T47D (cell line): ENCODE measurements at places on chromosomes 6 and 20.

DNA sequence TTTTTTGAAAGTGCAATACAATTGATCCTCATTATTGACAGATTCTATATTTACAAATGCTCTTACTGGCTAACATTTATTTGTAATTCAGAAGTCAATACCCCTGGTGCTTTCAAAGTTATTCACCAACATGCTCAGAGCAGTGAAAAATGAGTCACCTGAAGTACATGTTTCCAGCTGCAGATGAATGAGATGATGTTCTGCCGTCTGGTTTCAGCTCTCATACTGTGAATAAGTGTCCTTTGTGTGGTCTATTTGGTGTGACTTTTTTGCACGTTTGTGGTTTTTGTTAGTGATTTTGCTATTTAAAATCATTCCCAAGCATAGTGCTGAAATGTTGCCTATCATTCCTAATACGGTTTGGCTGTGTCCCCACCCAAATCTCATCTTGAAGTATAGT is 22.3 kb upstream of the EYA4 start:
- no peak for DNase-seq

DNA sequence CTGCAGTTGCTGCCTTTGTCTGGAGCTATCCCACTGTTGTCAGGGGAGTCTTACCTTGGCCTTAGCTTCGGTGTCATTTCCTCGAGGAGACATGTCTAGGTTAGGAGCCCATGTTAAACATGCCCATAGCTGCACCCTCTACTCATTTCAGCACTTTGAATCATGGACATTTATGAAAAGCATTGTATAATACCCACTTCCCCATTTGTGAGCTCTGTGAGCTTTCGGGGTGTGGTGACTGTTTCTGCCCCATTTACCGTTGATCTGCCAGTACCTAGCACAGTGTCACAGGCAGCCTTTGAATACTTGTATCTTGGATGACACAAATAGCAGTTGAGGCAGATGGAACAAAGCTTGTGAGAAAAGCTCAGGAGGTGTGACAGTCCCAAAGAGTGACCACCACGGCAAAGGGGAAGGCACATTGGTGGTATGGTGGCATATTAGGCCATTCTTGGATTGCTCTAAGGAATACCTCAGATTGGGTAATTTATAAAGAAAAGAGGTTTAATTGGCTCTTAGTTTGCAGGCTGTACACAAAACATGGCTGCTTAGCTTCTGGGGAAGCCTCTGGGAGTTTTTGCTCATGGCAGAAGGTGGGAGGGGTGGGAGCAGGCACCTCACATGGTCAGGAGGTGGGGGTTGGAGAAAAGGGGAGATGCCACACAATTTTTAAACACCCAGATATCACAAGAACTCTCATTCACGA is 42.0 kb downstream of the JARID2 start:
- DNase-seq = no peak

DNA sequence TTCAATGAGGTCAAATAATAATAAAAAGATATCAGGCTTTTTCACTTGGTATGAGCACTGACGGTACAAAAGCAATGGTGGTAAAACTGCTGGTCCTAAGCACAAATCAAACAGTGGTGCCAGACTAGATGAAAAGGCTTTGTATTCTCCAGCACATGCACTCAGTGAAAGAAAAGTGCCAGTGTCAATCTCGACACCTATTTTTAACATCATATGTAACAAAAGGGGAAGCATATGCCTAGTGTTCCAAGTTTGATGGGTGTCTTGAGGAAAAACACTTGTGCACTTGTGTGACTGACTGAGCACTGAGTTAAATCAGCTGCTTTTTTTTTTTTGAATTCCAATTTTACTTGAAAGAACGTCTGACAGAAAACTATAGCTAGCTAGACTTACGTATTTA is 27.3 kb downstream of the MED23 start:
- DNase-seq = no peak

DNA sequence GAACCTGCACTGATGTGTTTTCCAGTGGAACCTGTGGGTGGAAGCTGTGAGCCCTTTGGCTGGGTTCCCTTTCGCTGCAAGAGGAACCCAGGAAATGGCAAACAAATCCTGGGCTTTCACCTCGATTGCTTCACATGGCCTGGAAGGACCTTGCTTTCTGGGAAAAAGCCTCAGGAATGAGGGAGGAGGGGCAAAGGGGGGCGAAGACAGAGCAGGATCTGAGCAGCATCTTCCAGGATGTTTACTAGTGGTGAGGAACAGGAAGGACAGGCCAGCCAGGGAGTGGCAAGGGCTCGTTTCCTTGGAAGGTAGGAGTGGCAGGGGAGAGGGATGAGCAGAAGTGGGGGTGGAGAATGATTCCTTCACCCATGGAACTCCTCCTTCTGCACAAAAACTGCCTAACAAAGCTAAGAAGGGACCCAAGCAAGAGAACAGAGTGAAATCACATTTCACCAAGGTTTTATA is 5.9 kb downstream of the SLC2A10 start:
- DNase-seq = peak; percentile 98

- DNase-seq = no peak
Observed at GRCh38 chr6:47650553-47651432, 47.6 kb upstream of the ADGRF4 start.

GRCh38 chr6:16969699-16970655 is 131.9 kb upstream of the STMND1 start:
- no peak for DNase-seq

- peak; percentile 70 for DNase-seq
Observed at GRCh38 chr6:125598422-125598821, 151.0 kb upstream of the HEY2 start.

DNA sequence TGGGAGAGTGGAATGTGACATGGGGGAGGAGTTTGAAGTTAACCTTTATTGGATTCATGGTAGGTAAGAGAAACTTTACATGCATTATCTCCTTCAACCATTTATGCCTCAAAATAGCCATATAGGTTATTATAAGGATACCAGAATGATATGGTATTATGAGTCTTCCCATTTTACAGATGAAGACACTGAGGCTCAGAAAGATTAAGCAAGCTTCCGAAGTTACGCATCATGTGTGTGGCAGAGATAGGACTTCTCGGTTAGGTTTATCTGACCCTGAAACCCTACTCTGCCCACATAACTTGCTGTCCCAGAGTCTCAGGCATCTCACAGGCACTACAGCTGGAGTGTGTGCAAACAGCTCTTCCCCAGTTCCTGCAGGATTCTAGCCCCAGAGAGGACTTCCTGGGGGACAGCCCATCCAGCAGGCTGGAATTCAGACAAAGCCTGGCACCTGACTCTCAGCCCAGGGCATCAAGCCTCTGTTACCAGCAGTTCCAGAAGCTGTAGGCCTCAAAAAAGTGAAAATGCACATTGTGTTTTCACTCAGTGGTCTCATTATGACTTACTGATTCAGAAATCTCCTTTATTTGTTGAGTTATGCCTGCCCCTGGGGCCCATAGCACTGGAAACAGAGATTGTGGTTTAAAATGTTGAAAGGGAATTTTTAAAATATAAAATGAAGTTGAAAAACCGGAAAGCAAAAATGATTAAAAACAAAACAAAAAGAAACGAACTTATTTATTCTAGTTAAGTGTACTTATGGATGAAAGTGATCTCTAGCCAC is 512.8 kb upstream of the CHD6 start:
- DNase-seq = no peak

- no peak for DNase-seq
Observed at GRCh38 chr6:132686531-132686930, 27.3 kb downstream of the VNN1 start.

GRCh38 chr20:14672066-14672465 is 334.7 kb upstream of the FLRT3 start:
- DNase-seq = no peak

- DNase-seq = no peak
Observed at GRCh38 chr20:62248890-62249560, 10.7 kb downstream of the OSBPL2 start.

- DNase-seq = no peak
Observed at GRCh38 chr6:47822856-47823554, 41.2 kb downstream of the OPN5 start.

DNA sequence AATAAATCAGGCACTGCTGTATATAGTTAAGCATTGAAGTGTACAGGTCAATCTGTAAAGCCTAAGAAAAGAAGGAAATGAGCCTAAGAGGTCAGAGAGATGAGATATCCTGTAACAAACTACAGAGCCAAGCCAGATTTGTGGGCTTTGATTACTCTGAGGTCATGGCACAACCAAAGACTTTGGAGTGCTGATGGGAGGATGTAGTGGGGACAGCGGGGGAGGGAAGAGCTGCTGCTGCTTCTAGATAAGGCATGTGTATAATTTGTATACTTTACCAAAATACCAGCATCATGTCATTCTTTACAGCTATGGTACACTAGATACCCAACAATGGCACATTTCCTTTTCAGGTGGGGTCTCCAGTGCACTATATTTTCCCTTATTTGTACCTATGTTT is 102.5 kb downstream of the OGFRL1 start:
- DNase-seq = no peak

- DNase-seq = no peak
Observed at GRCh38 chr6:3603340-3604130, 146.7 kb upstream of the SLC22A23 start.

DNA sequence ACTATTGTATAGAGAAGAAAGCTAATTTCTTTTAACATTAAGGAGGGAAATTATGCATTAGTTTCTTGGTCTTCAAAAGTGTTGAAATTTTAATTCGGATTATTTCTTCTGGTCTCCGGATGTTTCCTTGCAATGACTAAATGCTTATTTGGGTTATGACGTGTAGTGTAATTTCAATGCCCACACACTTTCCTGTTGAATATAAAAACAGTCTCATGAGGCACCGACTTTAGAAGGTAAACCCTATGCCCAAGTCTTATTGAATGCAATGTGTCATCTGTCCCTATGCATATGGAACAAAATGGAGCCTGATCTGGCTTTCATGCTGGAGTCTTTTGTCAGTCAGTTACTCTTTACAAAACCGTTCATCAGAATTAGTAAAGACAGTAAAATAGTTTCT is 17.7 kb downstream of the GJA1 start:
- DNase-seq = no peak

DNA sequence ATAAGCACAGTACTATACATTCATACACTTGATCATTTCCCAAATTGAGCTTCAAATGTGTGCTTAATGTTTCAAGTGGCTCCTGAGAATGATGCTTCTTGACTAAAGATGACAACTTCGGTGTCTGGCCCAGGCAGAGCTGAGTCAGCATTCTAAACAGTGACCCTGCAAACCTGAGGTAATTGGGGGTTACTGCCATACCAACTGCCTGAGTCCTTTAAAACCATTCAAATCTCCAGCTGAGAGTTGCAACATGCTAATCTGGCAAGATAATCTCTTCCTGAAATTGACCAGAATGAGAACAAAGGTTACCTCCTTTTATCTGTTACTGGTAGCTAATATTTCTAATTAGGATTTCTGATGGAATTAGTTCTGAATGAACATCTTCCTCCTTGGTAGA is 8.2 kb downstream of the BACH2 start:
- no peak for DNase-seq

- no peak for DNase-seq
Observed at GRCh38 chr6:50899306-50899870, 80.7 kb downstream of the TFAP2B start.

DNA sequence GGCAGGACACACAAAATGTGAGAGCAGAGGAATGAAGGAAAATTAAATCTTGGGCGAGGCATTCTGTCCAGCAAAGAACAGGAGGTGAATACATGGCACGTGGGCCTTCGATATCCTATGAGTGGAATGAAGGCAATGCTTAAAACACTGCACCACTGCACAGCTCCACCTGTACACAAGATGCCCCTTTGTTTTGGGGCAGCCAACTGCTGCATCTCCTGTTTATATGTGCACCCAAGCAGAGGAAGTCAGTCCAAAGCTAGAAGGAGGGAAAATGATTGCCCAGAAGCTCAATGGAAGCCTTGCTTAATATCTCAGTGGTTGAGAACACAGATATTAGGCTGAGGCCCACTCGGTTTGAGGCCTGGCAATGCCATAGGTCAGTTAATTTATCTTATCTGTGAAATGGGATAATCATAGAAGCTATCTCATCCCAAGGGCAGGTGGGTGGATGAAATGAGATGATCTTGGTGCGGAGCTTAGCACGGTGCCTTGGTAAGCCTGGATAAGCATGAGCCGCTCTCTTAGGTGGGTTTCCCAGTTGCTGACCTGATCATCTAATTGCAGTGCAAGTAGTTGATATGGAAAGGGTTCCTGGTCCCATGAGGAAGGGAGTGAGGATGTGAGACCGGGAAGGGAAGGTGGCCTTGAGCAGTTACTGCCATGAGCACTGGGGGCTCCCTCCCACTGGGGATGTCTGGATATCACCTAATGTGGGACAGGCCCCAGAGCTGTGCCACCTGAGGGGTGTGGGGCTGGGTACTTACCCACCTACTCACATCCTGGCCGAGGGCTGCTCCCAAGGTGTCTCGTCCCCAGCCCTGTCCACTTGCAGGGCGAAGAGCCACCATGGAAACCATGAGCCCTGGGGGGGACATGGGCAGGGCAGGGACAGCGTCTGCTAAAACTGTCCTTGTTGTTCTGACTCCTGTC is 9.9 kb downstream of the BANF2 start:
- no peak for DNase-seq

- DNase-seq = no peak
Observed at GRCh38 chr20:49854190-49854875, 41.7 kb downstream of the SLC9A8 start.

GRCh38 chr20:32111753-32112152 is 2.2 kb downstream of the TM9SF4 start:
- DNase-seq = no peak

DNA sequence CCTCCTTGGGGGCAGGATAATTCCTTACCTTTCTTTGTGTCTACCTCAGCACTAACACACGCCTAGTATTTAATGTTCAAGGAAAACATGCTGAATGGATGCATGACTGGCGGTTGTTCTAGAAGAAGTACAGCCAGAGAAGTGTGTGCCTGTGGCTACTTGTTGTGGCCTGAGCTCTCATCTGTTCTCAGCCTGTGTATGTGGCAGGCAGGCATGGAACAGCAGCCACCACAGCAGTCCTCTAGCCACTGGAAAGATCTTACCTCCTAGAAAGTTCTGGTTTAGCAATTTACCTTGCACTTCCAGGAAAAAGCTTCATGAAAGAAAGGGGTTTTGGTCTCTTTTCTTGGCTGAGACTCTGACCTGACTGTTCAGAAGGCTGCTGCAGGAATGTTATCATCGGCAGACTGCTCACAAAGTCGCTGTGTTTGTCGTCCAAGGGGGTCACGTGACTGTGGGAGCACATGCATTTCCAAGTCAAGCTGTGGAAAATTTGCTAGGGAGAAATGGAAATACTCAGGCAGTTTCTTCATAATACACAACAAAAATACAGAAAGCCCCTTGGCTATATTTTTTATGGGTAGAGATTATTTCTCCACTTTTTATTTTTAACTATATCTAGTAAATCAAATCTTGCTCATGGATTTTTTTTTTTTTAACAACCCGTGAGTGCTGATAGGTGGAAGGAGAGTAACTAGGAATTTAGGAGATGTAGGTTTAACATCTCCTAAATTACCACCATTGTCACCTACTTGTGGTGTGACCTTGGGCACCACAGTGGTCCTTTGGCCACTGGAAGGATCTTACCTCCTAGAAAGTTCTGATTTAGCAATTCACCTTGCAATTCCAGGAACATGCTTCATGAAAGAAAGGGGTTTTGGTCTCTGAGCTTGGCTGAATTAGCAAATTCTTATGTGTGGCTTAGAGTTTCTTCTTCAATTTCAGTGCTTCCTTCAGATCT is 110.8 kb upstream of the GPR6 start:
- no peak for DNase-seq
